ENCODE measurements at places on chromosomes 7 and 10.

- H3K36me3 ChIP-seq: no peaks in the 10 kb centered on the region
- DNase-seq: no peak
- H3K4me3 ChIP-seq: no peak overlapping the region
- no peak overlapping the region for H3K27ac ChIP-seq
These were observed 18.7 kb upstream of the CRHR2 start for GRCh38 chr7:30700941-30701340.

DNA sequence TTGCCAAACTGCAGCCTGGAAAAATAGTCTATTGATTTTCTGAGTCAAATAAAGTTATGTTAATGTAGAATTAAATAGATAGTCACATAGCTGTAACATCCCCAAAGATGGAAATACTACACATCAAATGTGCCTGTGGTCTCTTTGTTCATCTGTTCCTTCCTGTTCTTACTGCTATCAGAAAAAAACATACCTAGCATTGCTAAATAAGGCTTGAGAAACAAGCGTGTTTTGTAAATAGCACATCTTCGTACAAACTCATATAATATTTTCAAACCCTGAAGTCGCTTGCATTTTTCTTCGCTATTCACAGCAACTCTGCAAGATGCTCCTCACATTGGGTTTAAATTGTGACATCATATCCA lies 116.1 kb downstream of the KLF6 start:
- H3K27ac ChIP-seq: peak overlapping the region; percentile 88
- no peaks in the 10 kb centered on the region for H3K27me3 ChIP-seq
- DNase-seq: peak; percentile 46
- peaks cover 47% of the 10 kb centered on the region for H3K4me1 ChIP-seq

DNA sequence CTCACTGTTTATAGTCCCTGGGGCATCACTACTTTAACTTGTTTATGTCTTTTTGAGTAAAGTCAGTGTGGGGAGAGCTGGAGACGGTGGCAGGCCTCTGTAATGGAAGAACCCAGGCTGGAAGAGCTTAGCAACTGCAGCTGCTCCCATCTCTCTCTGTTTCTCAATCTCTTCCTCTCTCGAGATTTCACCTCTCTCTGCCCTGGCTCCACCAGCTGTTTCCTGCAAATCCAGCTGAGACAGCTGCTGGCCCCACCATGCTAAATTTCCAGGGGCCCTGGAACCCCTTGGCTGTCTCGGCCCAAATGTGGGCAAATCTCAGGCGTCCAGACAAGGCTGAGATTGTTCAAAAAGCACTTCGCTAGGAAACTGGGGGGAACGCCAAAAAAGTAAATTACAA lies 25.8 kb upstream of the SLF2 start:
- DNase-seq: no peak
- peaks cover 31% of the 10 kb centered on the region for H3K27me3 ChIP-seq
- no peaks in the 10 kb centered on the region for H3K36me3 ChIP-seq
- H3K27ac ChIP-seq: peak overlapping the region; percentile 12
- H3K4me3 ChIP-seq: no peak overlapping the region

GRCh38 chr7:44072364-44073231 lies 7.2 kb upstream of the PGAM2 start:
- H3K4me3 ChIP-seq: no peak overlapping the region
- no peak for DNase-seq
- peak overlapping the region; percentile 55 for H3K27ac ChIP-seq
- peaks cover 37% of the 10 kb centered on the region for H3K4me1 ChIP-seq

- peak overlapping the region; percentile 61 for H3K27ac ChIP-seq
- DNase-seq: peak; percentile 44
- H3K27me3 ChIP-seq: no peaks in the 10 kb centered on the region
- H3K4me3 ChIP-seq: peak overlapping the region; percentile 87
- H3K4me1 ChIP-seq: peaks cover 4% of the 10 kb centered on the region
These were observed 31.8 kb upstream of the TOMM7 start for GRCh38 chr7:22854158-22855048.

DNA sequence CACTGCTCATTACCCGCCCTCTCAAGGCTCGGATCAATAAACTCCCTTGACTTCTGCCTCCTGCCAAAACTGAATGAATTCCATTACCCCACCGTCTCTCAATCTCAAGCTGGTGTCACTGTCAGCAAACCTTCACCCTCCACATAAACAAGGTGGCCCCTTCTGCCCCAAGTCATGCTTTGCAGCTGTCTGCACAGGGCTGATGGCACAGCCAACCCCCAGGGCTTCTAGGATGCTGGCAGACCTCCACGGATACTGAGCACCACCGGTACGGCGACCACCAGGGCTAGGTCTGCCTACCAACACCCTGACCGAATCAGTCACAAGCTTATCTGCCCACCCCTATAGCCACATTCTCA lies 46.1 kb downstream of the PARD3 start:
- no peak overlapping the region for H3K4me3 ChIP-seq
- H3K4me1 ChIP-seq: peaks cover 17% of the 10 kb centered on the region
- H3K27me3 ChIP-seq: no peaks in the 10 kb centered on the region
- no peaks in the 10 kb centered on the region for H3K36me3 ChIP-seq
- DNase-seq: no peak
- peak overlapping the region; percentile 34 for H3K27ac ChIP-seq

DNA sequence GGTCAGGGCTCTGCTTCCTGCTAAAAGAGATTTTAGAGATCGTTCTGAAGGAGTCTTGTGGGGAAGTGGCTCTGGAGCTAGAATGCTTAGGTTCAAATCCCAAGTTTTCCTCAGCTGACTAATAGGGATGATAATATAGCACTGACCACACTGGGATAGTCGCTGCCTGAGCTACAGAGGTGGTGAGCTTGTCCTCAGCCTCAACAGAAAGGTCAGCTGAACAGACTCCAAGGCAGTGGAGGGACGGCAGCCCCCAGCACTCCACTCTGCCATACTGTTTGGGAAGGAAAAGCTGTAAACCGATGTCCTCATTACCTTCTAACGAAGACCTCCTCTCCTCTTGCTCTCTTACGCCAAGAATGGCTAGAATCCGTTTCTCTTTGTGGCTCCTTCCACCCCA lies 36.2 kb downstream of the KAT6B start:
- no peaks in the 10 kb centered on the region for H3K27me3 ChIP-seq
- H3K4me1 ChIP-seq: no peaks in the 10 kb centered on the region
- DNase-seq: no peak
- no peak overlapping the region for H3K27ac ChIP-seq

DNA sequence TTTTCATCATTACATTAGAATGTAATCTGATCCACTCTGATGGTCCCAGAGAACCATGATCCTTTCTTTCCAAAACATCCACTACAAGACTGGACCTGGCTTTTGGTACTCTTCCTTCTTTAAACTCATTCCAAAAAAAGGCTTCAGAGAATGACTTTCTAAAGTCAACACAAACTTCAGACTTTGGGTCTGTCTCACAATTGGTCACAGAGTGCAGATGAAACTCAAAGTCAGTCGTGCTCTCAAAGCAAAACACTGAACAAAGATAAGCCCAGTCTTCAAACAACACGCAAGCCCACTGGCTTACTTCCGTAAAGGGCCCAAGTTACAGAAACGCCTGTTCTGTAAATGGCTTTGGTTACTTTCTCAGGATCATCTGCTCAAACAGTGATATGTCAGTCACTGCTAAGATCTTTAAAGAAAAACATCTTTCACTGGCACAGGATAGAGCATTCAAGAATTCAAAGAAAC lies 250.9 kb upstream of the MKLN1 start:
- no peak overlapping the region for H3K4me3 ChIP-seq
- H3K4me1 ChIP-seq: no peaks in the 10 kb centered on the region
- H3K27ac ChIP-seq: peak overlapping the region; percentile 14
- H3K27me3 ChIP-seq: no peaks in the 10 kb centered on the region
- DNase-seq: no peak

GRCh38 chr7:154436560-154436959 lies 384.4 kb downstream of the DPP6 start:
- no peak overlapping the region for H3K27ac ChIP-seq
- H3K36me3 ChIP-seq: no peaks in the 10 kb centered on the region
- H3K4me1 ChIP-seq: no peaks in the 10 kb centered on the region
- no peak for DNase-seq

DNA sequence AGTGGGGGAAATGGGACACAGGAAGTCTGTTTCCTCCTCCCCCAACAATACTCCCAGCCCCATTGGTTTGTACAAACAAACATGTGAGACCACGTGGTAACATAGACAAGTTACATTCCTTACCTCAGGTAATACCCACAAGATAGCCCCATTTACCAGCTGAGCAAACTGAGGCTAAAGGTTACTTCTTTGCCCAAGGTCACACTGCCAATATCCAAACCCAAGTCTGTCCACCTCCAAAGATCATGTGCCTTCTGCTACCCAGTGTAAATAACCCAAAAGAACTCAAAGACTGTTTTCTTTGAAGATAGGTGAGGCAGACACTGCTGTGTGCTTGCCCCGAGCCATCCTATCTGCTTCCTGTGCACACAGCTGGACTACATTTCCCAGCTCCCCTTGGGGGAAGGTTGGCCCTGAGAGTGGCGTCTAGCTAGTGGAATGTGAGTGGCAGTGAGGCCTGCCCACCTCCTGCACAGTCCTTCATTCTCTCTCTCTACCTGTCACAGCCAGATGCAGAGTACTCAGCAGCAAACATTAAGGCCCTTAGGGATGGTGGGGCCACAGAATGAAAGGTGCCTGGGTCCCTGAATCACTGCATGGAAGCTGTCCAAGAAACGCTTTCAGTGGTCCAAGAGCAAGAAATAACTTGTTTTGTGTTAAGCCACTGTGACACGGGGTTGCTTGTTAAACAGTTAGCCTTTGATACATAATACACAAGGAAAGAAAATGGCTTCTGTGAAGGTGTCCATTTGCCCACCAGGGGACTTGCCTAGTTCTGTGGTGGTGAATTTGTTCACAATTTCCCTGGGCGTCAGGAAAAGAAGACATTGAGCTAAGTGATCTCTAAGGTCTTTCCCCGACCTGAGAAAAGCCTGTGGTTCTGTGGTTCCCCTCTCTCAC lies 257.7 kb upstream of the NFE2L3 start:
- peaks cover 12% of the 10 kb centered on the region for H3K4me1 ChIP-seq
- no peak overlapping the region for H3K27ac ChIP-seq
- no peak overlapping the region for H3K4me3 ChIP-seq

DNA sequence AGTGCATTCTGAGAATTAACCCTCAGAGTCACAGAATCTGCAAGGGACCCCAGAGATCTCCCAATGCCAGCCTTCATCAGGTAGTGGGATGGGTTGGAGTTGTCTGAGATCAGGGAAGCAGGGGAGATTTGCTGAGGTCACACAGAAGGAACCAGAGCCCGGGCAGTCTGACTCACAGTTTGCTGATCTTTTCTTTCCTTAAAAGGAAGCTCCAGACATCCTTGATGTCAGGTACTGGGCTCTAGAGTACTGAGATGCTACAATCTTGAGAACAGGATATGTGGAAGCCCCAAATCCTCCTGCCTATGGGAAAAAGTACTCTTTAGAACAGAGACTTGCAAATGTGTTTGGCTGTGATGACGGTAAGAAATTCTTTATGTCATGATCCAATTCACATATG lies 706 bp downstream of the TBATA start:
- no peaks in the 10 kb centered on the region for H3K36me3 ChIP-seq

GRCh38 chr10:26472492-26472778 lies 34.3 kb downstream of the APBB1IP start:
- peaks cover 6% of the 10 kb centered on the region for H3K36me3 ChIP-seq
- H3K27me3 ChIP-seq: no peaks in the 10 kb centered on the region
- peaks cover 67% of the 10 kb centered on the region for H3K4me1 ChIP-seq
- peak overlapping the region; percentile 74 for H3K27ac ChIP-seq
- H3K4me3 ChIP-seq: no peak overlapping the region

DNA sequence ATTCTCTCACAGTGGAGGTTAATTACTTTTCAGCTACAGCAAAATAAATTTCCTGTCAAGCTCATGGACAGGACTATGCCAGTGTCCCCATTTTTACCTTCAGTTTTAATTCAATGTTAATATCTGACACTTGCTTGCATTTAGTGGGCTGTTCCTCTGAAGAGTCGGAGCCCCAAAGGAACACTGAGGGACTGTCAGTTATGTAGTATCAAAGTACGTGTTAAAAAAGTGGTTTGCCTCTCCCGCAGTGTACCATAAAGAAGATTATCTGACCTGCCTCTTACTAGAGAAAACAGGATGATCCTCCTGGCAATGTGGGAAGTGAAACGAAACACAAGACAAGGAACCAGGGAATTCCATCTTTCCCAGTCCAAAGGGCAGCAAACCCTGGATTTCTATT lies 1010.9 kb upstream of the PHF14 start:
- H3K4me1 ChIP-seq: no peaks in the 10 kb centered on the region
- no peaks in the 10 kb centered on the region for H3K27me3 ChIP-seq
- H3K36me3 ChIP-seq: no peaks in the 10 kb centered on the region
- no peak for DNase-seq
- no peak overlapping the region for H3K27ac ChIP-seq

- no peaks in the 10 kb centered on the region for H3K27me3 ChIP-seq
- H3K27ac ChIP-seq: no peak overlapping the region
- no peaks in the 10 kb centered on the region for H3K4me1 ChIP-seq
- DNase-seq: no peak
These were observed 136.0 kb upstream of the FAM20C start for GRCh38 chr7:56291-56913.

DNA sequence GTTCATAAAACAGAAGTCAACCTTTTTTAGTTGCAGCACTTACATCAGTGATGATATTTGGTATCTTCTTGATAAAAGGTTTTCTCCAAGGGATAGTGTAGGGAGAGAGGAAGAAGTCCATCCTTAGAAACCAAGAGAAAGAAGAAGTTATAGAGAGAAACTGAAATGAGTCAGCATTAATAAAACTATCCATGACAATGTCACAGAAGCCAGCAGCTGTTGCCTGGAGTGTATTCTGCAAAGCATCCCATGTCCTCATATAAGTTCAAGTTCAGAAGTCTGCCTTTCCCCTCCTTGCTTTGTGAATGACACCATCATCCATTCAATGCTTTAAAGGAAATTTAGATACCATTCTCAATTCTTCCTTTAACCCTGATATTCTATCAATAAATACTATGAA lies 14.4 kb upstream of the COL1A2 start:
- H3K27ac ChIP-seq: no peak overlapping the region
- no peak for DNase-seq
- no peaks in the 10 kb centered on the region for H3K27me3 ChIP-seq
- H3K36me3 ChIP-seq: no peaks in the 10 kb centered on the region

- H3K27ac ChIP-seq: no peak overlapping the region
- H3K4me1 ChIP-seq: no peaks in the 10 kb centered on the region
- H3K27me3 ChIP-seq: no peaks in the 10 kb centered on the region
- peaks cover 25% of the 10 kb centered on the region for H3K36me3 ChIP-seq
These were observed 55.2 kb upstream of the GSDME start for GRCh38 chr7:24812305-24812945.

DNA sequence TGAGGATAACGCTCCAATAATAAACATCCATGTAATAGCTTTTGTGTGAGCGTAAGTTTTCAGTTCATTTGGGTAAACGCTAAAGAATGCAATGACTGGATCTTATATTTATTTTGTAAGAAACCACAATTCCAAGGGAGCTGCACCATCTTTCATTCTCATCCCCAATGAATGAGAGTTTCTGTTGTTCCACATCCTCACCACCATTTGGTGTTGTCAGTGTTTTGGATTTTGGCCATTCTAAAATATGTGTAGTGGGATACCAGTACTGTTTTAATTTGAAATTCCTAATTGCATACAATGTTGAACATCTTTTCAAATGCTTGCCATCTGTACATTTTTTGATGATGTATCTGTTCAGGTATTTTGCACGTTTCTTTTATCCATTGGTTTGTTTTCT lies 50.9 kb upstream of the SEMA3D start:
- H3K4me3 ChIP-seq: no peak overlapping the region
- no peaks in the 10 kb centered on the region for H3K4me1 ChIP-seq
- H3K36me3 ChIP-seq: no peaks in the 10 kb centered on the region
- no peaks in the 10 kb centered on the region for H3K27me3 ChIP-seq

All from thymus (tissue), 14 donors.